ENCODE measurements at places on chromosomes 1 and 21.

- no peak for DNase-seq
These were observed 16.3 kb downstream of the IER5 start for GRCh38 chr1:181104790-181105133.

- no peak for DNase-seq
These were observed 47.1 kb downstream of the ZMYM4 start for GRCh38 chr1:35315649-35316048.

DNA sequence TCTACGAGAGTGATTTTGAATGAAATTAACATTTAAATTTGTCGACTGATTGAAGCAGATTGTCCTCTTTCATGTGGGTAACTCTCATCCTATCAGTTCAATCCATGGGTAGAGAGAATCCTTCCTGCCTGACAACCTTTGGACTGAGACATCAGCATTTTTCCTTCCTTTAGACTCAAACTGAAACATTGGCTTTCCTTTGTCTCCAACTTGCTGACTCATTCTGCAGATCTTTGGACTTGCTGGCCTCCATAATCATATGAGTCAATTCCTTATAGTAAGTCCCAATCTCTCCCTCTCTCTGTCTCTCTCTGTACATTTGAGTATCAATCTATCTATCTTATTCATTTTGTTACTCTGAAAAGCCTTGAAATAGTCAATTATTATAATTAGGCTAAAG, 416.7 kb downstream of the LRRIQ3 start:
- no peak for DNase-seq

GRCh38 chr21:31338908-31339368, 5.1 kb downstream of the TIAM1 start:
- DNase-seq, result no peak

DNA sequence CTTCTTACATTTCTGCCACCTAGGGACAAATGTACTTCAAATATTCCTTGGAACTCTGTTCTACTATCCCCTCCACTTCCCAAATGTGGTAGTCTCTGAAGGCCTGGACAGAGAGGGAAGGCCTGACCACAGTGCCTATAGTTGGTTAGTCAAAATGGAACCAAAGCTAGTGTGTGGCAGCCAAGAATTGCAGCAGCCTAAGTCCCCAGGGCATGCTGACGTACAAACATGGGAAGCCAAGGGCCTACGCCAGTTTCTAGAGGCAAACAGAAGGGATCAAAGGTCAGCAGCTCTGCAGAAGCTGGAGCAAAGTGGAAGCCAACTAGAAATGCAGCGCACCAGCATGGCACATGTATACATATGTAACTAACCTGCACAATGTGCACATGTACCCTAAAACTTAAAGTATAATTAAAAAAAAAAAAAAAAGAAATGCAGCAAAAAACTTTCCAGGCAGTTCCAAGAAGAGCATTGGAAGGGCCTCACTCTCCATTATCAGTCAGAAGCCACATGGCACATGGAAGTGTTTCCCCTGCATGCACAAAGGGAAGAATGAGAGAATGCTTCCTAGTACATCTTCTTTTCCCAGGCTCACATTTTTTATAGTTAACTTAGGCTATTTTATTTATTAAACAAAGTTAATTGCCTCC, 39.4 kb upstream of the GADD45A start:
- DNase-seq, result peak; percentile 69

DNA sequence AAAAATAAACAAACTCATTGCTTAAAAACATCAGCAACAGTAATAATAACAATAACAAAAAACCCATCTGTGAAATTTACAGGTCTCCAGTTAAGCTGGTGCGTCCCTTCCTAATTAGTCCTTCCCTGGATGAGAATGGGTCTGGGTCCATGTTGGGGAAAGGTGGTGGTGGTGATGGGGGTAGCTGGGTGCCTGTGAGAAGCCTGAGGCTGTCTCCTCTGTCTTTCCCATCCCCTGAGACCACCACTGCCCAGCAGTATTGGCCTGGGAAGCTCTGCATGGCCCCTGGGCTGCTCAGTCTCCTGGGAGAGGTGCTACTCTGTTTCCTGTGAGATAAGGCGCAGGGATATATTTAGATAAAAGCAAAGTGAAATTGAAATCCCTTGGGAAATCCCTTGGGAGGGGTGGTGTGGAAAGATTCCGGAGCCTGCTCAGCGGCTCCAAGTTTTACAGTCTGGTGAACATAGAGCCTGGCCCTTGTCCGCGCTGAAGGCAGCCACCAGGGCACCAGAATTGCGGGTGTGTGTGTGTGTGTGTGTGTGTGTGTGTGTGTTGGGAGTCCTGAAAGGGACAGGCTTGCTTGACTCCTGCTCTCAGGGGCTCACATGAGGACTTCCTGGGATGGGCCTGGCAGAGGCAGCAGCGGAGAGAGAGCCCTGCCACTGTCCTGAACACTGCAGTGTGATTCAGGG, 150.2 kb downstream of the FOXD2 start:
- no peak for DNase-seq

GRCh38 chr21:28992526-28993292, at the start of gene LTN1:
TSS of gene LTN1 (minus strand) at chr21:28992877. CDS start at chr21:28992805, 72 bp downstream.
- peak; percentile 98 for DNase-seq

GRCh38 chr1:31961536-31961935, 23.4 kb upstream of the PTP4A2 start:
- DNase-seq, result no peak

GRCh38 chr1:97505289-97505688, 415.5 kb downstream of the DPYD start:
- DNase-seq, result no peak

- no peak for DNase-seq
These were observed 38.4 kb upstream of the RBM34 start for GRCh38 chr1:235199441-235199840.

DNA sequence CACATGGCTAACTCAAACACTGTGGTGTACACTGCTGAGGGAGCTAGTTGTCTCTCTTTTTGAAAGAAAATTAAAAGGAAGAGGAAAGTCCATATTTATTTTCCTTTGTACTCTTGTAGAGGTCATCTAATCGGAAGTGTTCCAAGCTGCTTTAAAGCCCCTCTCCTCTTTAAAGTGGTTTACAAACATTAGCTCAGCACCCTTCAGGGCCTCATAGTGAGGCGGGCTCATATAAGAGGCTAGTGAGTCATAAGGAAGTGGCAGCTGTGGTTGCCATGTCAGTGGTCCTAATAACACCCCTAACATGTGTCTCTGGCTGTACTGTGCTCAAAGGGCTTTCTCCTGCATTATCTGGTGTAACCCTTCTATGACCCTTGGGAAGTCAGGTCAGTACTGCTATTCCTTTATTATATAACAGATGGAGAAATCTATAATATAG, 104.4 kb upstream of the SERBP1 start:
- DNase-seq, result no peak

Data from tibial nerve (tissue), 4 donors.